Activated CD8-positive, alpha-beta memory T cell treated with anti-CD3 and anti-CD28 coated beads for 1 hour (primary cell): ENCODE measurements at places on chromosomes 5 and 9.

GRCh38 chr9:16542290-16542689 lies 328.2 kb downstream of the BNC2 start:
- DNase-seq, result no peak

- no peak for DNase-seq
Observed at GRCh38 chr5:153907170-153907775, 131.4 kb downstream of the FAM114A2 start.

DNA sequence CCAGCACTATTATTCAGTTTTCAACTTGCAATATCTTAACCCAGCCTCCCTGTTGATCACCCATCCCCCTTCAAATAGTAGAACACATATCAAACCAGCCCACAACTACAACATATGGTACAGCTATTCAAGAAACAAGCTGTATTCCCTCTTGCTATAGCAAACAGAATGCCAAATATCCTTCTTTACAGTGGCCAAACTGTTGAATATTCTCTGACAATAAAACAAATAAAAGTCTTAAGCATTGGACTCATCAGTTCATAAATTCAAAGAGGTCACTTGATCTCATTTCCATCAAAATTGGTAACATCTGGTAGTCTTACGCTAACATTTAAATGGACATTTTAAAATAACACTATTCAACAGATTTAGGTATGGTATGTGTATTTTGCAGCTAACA lies 350.8 kb downstream of the EFNA5 start:
- DNase-seq, result no peak

- no peak for DNase-seq
Observed at GRCh38 chr5:132228241-132229035, 785 bp upstream of the P4HA2 start.

GRCh38 chr5:114477816-114478334 lies 116.0 kb downstream of the KCNN2 start:
- DNase-seq, result no peak
